DMS79 treated with DMSO at 0.1 percent for 48 hours (cell line): ENCODE measurements at places on chromosomes 11 and 22.
A peak's percentile ranks its signal among the peaks of the same experiment; 100 is the strongest.

DNA sequence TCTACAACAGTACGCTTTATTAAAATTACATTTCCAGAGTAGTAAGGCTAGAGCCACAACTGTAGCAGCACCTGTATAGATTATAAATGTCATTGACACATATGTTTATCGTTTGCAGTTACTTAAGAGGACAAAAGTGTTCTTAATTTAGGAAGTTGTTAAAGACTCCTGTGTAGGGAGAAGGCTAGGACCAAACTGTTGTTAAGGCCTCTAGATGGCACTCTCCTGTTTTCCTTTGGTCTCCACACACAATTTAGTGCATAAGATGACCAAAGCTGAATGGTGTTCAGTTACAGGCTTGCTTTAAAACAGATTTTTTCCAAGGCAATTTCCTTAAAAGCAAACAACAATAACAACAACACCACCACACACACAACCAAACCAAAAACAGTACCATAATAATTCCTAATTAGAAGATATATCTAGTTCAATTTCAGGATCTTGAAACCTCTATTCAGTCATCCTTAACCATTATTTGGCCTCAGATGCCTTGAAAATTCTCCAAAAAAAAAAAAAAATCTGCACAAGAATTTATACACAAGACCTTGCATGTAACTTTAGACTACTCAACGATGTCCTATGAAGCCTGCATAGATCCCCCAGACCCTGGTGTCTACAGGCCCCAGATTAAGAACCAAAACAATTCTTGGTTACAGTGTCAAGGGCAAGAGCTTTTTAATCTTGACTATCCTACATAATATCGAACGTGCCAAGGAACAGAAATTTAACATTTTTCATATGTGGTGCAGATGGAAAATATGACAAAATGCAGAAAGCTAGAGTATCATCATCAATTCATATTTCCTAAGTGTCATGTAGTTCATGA lies 42.6 kb upstream of the APOA1 start:
- peak; percentile 90 for DNase-seq

GRCh38 chr11:123083623-123084029 lies 21.7 kb upstream of the HSPA8 start:
- no peak for DNase-seq

DNA sequence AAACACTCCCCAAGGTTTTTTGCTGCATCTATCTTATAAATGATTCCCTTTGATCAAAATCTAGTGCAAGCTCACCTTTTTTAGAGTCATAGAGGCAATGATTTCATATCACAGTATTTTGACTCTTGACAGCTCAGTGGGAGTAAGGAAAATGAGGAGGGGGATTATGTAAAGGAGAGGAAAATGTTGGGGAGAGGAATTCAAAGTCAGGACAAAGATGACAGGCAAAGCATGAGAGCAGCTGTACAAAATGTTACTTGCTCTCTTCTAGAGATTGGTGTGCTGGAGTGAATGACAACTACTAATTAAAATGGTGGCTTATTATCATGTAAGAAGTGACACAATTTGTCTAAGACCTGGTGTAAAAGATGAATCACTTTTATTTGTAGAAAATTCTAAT lies 644.6 kb upstream of the CHORDC1 start:
- DNase-seq: no peak

- peak; percentile 46 for DNase-seq
Observed at GRCh38 chr11:75594211-75594610, 32.2 kb downstream of the SERPINH1 start.

GRCh38 chr11:107293677-107294344 lies 163.8 kb downstream of the CWF19L2 start:
- no peak for DNase-seq

DNA sequence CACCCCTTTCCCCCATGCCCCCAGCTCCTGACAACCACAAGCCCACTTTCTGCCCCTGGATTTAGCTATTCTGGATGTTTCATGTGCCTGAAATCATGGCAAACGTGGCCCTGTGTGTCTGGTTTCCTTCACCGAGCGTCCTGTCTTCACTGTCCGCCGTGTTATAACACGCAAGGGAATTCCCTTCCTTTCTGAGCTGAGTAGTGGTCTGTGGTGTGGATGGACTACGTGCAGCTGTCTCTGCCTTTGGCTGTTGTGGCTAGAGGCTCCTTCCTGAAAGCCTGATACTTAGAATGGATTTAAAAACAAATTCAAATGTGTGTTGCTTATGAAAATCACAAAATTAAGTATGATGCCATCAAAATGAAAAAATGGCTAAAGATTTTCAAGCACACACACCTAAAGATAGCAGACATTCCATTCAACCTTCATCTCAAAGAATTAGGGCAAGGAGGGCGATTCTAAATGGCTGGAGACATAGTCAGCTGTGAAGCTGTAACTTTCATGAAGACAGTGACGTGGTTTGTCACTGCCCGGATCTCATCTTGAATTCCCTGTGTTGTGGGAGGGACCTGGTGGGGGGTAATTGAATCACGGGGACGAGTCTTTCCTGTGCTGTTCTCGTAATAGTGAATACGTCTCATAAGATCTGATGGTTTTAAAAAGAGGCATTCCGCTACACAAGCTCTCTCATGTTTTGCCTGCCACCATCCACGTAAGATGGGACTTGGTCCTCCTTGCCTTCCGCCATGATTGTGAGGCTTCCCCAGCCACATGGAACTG lies 30.5 kb downstream of the KCNQ1 start:
- DNase-seq: no peak

DNA sequence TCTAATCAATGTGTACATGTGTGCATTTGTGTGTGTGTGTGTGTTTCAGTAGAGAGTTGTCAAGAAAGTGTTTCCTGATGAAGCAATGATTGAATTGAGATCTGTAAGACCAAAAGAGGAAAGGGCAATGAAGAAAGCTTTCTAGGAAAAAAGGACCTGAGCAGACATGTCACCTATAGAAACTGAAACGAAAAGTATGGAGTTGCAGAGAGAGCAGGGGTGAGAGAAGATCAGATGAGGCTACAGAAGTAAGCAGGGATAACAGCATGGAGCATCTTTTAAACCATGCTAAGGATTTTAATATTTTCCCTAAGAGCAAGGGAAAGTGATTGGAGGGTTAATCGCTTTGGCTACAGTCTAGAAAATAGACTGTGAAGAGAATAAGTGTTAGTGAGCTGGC lies 1459.4 kb upstream of the TENM4 start:
- DNase-seq: no peak

- no peak for DNase-seq
Observed at GRCh38 chr22:39315389-39315788, 4.0 kb downstream of the RPL3 start.

GRCh38 chr22:17229991-17230630 lies 10.9 kb upstream of the ADA2 start:
- DNase-seq: no peak

- no peak for DNase-seq
Observed at GRCh38 chr11:57179681-57180080, 2.1 kb upstream of the LRRC55 start.

DNA sequence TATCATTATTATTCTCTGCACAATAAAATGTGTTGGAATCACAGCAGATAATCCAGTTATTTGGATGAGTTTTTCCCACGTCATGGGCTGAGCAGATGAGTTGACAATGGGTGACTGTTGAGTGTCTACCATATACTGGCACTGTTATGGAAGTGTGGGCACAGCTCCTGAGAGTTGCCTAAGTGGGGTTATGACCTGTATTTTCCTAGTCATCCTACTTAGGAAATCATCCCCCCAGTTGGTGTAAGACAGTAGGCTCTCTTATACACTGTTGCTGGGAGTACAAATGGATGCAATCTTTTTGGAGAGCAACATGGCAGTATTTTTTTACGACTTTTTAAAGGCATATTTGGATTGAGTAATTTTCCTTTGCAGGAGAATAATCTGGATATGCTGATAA lies 66.4 kb downstream of the TRAF6 start:
- no peak for DNase-seq

- no peak for DNase-seq
Observed at GRCh38 chr11:32062540-32062939, 28.3 kb upstream of the RCN1 start.

DNA sequence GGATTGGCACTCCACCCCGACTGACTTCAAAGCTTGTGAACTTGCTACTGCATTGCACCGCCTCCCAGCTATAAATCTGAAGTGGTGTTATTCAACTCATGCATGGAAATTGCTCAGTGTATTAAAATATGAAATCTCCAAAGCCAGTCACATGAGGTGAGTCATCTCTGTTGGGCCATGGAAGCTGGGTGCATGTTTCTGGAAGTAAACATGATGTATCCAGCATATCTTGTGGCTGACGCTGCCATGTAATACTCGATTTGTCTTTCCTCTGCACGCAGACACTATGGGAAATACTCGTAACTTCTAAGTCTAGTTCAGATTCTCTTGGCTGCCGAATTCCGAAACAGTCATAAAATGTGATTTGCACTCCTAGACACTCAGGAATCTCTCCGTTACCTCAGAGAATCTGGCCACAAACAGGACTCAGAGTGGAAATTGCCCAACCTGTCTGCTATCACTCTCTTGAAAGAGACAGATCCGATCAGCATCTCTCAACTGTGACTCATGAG lies 154.9 kb upstream of the MPPED2 start:
- DNase-seq: peak; percentile 27

DNA sequence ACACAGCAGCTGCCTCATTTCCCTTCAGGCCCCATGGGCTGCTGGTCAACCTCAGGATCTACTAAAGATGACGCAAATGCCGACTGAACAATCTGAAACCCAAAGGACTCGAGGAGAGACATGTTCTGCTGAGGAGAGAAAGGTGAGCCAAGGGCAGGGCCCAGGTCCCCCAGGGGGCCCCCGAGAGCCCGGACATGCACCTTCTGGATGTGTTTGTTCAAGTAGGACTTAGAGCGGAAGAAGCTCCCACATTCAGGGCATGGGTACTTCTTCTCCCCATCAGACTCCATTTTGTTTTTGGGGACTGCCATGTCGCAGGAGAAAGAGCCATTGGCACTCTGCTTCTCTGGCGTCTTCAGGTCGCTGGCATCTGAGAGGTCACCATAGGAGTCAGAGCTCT lies 19.3 kb downstream of the PATZ1 start:
- no peak for DNase-seq

- DNase-seq: peak; percentile 95
Observed at GRCh38 chr11:115885535-115886421, 381.6 kb upstream of the CADM1 start.

DNA sequence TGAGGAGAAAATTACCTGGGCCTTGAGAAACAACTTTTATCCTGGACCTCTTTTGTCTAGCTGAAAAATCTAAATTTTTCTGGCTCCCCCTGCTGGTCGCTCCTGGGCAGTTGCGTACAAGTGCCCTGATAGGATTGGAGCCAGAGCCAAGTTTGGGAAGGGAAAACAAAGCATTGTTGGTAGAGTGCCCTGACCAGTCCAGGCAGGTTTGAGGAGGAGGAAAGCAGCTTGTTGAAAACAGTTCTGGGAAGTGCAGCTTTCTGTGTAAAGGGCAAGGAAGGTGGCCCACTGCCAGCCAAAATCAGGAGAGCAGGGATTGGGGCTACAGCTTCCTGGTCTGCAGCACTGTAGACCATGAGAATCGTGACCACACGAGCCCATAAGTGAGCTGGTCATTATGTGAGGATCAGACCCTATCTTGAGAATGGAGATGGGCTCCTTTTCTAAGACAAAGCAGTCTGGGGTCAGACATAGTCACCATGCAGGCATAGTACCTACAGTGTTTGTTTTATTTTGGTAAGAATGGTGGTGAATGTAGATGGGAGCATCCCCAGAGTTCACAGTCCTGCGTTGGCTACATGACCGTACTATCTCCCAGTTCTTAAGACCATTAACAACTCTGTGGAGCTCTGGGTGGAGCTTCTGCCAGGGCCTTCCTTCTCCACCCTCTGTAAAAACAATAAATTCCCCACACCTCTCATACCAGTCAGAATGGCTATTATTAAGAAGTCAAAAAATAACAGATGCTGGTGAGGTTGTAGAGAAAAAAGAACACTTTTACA lies 21.3 kb upstream of the PIK3IP1 start:
- peak; percentile 81 for DNase-seq
